ENCODE measurements at places on chromosomes 13 and 19. TPM values are rescaled to one million over a fixed set of nuclear protein-coding genes. Genes with fewer than 3 reads are reported as not detected.

The DAND5 gene
- 0.11 TPM for total RNA-seq

The METTL21C gene
- total RNA-seq = not detected

The CYP2A7 gene
- total RNA-seq = not detected

The VSIG10L gene
- total RNA-seq = 5.6 TPM

The ADGRE1 gene
- not detected for total RNA-seq

The ZNF578 gene
- total RNA-seq = 5.3 TPM

The TNPO2 gene
- total RNA-seq = 149 TPM

The ZNF154 gene
- total RNA-seq = 17.6 TPM

The CYP2F1 gene
- total RNA-seq = 0.63 TPM

The CCDC70 gene
- not detected for total RNA-seq

Measured in H9 (cell line).